ENCODE measurements at places on chromosomes 1 and 21. TPM values are rescaled to one million over a fixed set of nuclear protein-coding genes. Genes with fewer than 3 reads are reported as not detected.

Gene TMEM51
- total RNA-seq: 2.7 TPM

Gene C1orf146
- not detected for total RNA-seq

Gene RGS7
- total RNA-seq: not detected

GRCh38 chr1:185734929-185735700, 924 bp downstream of the HMCN1 start:
- no peak for DNase-seq

DNA sequence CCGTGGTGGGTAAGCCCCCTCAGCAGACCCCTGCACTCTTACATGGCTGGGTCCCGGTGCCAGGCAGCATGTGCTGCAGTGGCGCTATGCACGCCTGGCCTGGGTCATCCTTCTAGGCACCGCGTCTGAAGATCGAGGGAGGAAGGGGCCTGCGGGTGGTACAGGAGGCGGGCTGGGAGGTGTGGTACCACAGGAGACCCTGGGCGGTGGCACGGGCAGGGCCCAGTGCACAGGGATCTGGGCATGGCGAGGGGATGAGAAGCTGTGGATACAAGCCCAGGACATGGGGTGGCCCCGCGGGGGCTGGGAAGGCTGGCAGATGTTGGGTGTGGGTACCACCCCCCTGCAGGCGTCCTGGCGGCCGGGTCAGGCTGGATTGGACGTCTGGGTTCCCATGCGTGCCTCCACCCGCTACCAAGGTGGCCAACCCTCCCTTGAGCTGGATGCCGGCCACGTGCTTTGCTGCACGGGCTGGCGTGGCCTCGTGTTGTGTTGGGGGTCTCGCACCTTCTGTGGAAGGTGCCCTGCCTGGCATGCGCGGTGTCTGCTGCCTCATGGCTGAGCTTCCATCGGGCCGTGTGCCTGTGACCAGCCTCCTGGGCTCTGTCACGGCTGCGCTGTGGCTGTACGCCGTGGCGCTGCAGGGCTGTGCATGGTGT, 19.7 kb downstream of the CFAP410 start:
- DNase-seq: no peak

- no peak for DNase-seq
Measured at GRCh38 chr1:32062867-32063230, 9.9 kb upstream of the TMEM39B start.
